ENCODE measurements at places on chromosomes 11 and 22.

- no peak for DNase-seq
Observed at GRCh38 chr22:43337385-43337784, 5.8 kb downstream of the SCUBE1 start.

DNA sequence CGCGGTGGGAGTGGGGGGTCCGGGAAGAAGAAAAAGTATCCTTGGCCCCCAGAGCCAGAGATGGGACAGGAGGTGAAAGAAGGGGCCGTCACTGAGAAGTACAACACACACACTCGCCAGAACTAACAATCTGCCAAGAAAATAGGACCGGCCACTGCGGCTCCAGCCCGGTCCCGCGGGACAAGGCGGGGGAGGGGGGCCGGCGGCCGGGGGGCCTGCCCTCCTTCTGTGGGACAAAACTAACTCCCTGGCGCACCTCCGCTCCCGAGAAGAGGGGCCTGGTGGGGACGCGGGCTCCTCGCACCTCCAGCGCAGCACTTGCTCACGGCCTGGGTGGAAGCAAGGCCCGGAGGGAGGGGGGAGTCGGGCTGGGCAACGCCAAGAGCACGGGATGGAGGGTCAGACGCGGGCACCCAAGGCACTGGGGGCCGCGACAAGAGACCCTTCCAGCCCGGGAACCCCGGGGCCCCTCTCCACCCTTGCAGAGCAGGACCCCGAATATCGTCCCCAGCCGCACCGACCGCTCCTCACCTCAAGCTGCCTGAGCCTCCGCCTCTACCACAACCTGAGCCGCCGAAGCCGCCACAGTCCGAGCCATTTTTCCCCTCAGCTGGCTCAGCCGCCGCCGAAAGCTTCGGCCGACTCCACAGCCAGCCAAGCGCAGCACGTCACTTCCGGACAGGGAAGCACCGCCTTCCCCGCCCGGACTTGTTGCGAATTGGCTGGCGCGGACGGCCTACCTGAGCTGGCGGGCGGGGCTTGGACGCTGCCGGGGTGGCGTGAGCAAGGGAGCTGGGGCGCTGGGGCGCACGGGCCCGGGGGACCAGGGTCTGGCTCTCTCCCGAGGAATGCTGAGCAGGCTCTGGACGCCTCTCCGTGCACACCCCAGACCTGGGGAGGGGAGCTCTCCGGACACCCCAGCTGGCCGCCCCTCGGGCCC is at the start of gene PIK3C2A:
Gene PIK3C2A, minus strand, starts transcription at position 670 of the 940 bp plus-strand sequence. CDS start 38,245 bp downstream, outside the sequence.
- peak; percentile 85 for DNase-seq

GRCh38 chr11:112962579-112963367 is 1.6 kb downstream of the NCAM1 start:
- peak; percentile 57 for DNase-seq

GRCh38 chr11:69986440-69986787 is 91.7 kb upstream of the ANO1 start:
- no peak for DNase-seq

- DNase-seq = no peak
Observed at GRCh38 chr11:78220218-78221157, 31.8 kb downstream of the USP35 start.

- DNase-seq = no peak
Observed at GRCh38 chr11:118060869-118061268, 16.0 kb upstream of the TMPRSS4 start.

DNA sequence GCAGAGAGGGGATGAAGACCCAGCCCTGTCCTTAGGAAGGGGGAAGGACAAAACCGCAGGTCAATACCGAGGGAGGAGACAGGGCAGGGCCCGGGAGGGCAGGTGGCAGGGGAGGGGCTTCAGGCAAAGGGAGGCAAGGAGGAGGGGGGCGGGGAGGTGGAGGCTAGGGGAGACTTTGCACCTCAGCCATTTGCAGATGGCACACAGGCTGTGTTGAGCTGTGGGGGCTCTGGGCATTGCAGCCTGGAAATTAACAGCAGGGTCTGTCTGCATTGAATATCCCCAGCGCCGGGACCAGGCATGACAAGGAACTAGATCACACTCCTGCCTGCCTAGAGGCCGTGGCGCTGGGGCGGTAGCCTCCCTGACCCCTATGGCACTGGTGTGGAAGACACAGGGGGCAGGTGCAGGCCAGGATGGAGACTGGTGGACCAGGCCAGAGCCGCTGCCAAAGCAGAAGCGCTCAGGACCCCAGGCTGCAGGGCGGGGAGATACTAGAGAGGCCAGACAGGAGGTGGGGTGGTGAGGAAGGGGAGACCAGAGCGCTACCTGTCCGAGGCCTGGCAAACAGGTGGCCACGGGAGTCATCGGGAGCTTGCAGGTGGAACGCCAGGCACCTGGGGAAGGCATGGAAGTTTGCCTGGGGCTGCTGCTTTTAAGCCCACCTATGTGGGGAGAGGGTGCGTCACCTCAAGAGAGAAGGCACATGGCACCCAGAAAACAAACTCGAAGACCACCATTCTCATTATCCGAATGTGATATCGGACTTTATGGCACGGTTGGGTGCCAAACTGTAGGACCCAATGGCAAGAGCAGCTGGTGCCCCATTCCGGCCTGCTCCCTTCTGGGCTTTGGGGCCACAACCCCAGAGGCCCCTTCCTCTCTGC is 11.5 kb downstream of the CBX6 start:
- no peak for DNase-seq

DNA sequence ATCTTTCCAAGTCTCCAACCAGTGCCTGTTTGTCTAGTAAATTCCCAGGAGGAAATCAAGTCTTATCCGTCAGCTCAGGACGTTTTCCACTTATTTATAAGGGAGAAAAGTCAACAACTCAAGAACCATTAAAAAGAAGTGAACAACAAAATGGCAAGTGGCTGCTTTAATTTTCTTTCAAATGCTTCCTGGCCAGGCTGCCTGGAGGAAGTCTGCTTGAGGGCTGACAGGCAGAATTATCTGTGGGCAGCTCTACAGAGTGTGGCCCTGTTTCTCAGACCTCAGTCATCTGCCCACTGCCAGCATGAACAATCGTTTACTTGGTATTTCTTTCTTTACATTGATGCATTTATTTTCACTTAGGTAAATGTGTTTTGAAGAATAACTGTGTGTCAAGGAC is 281.9 kb upstream of the ISX start:
- DNase-seq = no peak

- no peak for DNase-seq
Observed at GRCh38 chr11:60932605-60933356, 8.5 kb downstream of the TMEM132A start.

GRCh38 chr11:130436171-130436570 is 7.8 kb upstream of the ADAMTS8 start:
- DNase-seq = no peak

DNA sequence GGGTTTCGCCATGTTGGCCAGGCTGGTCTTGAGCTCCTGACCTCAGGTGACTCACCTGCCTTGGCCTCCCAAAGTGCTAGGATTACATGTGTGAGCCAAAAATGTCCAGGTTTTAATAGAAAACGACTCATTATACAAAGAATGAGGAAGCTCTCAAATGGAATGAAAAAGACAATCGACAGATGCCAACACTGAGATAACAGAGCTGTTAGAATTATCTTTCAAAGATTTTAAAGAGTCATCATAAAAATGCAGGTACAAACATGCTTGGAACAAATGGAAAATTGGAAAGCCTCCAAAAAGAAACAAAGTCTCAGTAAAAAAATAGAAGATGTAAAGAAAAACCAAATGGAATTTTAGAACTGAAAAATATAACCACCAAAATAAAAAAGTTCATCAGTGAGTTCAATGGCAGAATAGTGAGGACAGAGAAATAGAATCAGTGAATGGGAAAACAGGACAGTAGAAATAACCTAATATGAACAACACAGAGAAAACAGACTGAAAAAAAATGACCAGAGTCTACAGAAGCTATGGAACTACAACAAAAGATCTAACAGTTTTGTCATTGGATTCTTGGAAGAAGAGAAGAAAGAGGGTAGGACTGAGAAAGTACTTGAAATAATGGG is 10.9 kb downstream of the GAB2 start:
- DNase-seq = no peak

- DNase-seq = no peak
Observed at GRCh38 chr11:64371201-64371600, 12.2 kb downstream of the RPS6KA4 start.

DNA sequence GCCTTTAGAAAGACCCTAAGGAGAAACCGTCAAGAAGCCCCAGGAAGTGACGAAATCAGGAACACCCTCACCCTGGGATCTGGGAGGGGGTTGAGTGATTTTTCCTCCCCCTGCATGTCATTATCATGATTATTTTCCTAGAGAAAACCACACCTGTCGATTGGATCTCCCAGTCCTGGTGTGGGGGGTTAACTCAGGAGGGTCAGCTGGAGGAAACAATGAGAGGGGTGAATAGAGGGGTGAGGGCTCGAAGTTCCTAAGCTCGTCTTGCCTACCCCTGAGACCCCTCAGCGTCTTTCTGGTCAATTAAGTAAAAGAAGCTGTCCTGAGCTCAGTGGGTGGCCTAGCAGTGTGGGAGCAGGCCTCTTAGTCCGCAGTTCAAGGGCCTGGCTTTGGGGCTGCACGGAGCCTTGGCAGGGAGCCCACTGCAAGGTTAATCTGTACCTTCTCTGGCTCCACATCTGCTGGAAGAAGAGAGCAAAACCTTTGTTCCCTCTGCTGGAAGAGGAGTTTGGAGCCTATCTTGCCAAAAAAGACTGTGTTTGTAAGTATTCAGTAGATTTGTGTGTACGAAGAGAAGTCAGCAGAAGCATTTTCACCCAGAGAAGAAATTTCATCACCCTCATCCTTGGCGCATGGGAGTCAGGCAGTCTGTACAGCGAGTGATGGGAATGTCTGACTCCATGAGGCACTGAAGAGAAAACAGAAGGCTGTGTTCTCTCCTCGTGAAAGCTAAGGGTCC is 34.2 kb upstream of the FTH1 start:
- no peak for DNase-seq

DNA sequence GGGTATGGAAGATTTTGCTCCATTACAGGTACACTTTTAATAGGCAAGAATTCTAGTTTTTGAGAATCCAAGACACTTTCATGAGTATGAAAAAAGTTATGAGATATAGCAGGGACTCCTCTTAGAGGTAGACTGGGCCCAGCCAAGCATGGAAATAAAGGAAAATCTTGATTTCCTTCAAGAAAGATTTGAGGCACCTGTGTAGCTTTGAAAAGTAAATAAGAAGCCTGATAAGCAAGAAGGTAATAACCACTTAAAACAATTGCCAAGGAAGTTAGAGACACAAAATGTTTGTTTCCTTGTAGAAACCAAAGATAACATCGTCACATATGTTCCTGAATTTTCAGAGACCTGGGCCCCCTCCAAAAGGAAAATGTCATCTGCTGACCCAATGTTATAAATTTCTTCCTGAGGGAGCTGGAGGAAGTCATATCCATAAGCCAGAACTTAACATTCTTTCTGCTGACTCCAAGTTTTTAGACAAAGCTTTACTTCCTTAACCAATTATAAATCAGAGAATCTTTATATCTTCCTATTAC is 314.5 kb upstream of the ANO3 start:
- peak; percentile 3 for DNase-seq

All from C1 segment of cervical spinal cord (tissue), 14 donors.